NCI-H1417 treated with DMSO at 0.1 percent for 48 hours (cell line): ENCODE measurements at places on chromosomes 6 and 20.

DNA sequence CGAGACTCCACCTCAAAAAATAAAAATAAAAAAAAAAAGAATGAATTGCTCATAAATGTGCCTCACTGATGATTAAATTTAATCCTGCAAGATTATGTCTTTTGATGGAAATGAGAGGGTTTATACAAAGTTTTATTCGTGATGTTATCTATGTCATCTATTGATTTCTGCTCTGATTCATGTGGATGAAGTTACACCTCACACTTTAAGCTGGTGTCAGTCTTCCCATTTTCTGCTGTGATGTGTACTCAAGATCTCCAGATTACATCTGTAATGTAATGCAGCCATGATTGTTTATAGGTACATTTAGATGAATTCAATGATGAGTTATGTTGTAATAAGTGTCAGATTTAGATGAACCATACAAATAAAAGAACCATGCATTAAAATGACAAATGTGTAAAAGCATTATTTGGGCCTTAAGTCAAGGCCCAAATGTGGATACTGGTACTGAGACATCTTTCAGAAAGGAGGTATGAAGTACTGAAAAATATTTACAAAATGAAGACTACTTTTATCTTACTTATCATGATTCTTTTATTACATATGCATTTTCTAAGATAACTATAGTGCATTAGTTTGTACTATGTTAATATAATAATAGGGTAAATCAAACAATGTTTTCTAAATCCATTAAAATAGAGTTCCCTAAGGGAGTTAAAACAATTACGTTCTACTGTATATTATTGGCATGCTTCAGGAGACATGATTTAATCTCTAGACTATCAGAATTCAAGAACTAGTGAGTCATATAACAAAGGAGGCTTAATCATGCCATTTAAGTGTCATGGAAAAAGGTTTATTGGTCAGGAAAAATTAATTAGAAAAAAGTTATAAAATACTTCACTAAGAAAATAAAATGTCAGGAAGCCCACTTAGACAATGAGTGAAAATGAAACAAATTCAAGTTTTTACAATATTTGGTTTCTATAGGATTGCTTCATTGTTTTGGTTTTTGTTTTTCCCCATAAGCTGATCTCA, 34.5 kb downstream of the HCRTR2 start:
- DNase-seq, result no peak

DNA sequence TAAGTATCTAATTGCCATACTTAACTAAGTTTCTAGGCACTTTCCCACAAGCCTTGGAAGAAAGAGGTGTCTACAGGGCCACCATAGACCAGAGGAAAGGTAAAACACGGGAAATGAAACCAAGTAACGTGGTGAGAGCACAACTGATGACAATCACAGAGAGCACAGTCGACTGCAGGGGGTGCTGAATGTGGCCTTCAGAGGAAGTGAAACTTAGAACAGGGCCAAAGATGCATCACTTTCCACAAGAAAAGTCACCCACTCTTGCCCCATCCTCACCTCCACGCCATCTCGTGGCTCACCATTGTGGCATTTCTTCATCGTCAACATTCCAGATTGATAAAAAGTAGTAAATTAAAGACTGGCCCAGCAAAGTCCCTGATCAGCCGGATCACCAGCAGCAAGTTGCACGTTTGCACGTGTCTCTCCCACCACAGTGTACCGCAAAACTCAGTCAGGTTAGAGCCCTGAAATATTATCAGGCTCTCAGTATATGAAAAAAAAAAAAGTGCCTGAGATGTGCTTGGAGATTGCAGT, 31.4 kb downstream of the HIVEP2 start:
- DNase-seq, result no peak

DNA sequence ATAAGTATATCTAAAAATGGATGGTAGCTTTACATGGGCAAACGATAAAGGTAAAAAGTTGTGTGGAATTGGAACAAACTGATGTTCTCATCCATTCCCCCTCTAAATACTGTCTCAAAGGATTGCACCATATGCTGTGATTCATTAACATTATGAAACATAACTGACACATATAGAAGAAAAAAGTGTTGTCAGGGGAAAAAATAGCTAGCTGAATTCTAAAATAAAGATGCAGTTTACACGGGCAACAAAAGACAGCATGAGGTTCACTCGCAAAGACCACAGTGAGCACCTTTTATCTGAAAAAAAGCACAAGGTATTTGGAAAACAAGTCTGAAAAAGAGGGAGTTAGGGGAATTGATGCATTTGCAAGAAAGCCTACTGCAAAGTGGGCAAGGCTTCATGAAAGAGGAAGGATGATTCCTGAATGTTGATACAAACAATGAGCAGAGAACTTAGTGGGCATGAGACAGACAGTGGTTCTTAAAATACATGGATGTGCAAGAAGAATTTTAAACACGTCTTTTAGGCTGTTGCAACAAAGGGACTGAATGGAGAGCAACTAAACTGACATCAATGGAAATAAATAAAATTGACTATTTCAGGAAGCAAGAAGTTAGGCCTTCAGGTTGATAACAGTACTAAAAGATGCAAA, 280.9 kb downstream of the KIF16B start:
- DNase-seq, result no peak

DNA sequence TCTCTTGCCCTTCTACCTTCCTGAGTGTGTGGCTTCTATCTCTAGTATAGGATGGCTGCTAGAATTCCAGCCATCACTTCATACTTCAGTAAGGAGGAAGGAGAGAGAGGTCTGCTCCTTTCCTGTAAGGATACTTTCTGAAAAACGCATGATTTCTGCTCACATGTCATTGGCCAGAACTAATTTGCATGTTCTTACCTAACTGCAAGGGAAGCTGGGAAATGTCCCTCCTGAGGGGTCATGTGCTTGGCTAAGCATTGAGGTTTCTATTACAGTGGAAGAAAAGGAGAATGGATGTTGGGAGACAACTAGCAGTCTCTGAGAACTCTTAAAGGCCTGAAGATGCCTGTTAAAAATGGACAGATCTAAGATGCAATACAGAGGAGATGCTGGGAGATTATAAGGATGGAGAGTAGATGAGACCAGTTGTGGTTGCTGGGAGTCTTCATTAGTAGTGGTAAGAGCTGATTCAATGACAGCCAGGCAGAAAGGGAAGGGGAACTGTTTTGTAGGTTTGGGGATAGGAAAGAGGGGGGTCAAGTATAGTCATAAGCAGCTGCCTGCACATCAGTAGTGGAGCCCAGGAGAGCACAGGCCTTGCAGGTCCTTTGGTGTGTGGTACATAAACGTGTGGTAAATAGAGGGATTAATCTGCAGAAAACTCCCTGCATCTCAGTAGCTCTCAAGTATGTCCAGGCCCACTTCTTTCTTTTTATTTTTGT, 20.2 kb downstream of the CDS2 start:
- no peak for DNase-seq

GRCh38 chr20:9884666-9885065, 45.8 kb upstream of the PAK5 start:
- DNase-seq, result no peak

GRCh38 chr6:86537292-86537861, 400.0 kb upstream of the HTR1E start:
- DNase-seq, result no peak

- DNase-seq, result no peak
Observed at GRCh38 chr6:134741200-134741536, 208.7 kb downstream of the ALDH8A1 start.

DNA sequence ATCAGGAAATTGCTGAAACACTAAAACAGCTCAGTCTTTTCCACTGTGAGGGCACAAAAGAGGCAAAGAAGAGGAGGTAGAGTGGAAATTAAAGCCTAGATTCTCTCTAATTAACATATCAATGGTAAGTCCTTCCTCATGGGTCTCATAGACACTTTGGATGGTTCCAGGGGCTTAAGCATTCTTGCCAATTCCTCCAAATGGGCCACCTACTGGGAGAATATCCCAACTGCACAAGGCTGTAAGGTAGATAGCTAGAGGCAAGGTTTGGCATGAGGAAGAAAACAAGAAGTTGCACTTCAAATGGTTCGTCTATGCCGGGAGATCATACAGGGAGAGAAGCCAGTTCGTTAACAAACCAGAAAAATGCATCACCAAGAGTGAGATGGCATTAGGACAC, 107.6 kb upstream of the KHDRBS2 start:
- DNase-seq, result no peak

GRCh38 chr6:3208098-3208774, 19.2 kb downstream of the TUBB2B start:
- no peak for DNase-seq

DNA sequence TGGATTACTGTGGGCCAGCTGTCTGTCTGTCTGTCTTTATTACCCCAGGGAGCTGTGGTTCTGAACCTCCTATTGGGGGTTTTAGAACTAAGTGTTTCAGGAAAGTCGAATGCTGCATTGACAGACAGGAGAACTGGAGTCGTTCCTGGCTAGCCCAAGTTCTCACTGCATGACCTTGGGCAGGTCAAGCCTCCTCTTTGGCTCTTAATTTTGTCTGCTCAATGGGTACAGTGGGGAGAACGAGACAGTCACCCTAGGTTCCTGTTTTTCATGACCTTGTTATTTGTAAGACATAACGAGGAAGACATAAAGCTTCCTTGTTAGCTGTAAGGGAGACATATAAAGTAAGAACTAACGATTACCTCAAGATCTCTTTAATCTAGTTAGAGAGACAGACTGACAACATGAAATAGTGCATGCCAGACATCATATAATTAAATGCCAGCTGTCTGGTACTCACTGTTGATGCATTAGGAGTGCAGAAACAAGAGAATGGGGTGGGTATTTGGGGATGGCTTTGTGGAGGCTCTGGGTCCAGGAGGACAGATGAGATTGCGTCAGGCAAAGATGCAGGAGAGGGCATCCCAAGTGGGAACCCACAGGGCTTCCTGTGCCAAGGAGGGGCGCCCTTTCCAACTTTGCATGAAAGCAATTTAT, 3.7 kb upstream of the CCDC167 start:
- DNase-seq, result peak; percentile 47

- no peak for DNase-seq
Observed at GRCh38 chr6:137111296-137112066, 62.0 kb downstream of the IL22RA2 start.

DNA sequence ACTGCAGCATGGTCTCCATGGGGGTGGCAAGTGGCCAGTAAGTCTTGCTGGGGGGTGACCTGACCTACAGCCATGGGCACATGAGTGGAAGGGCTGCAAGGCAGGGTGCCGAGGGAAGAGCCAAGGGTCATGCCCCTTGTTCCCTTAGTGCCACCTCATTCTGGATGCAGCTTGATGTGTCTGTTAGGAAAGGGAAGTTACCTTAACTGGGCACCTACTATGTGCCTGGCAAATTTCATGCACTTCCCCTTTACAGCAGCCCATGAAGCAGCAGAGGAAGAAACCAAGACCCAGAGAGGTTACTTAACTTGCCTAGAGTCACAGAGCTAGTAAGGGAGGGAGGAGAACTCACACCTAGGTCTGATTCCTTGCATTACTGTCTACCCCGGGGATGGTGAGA, 174.0 kb downstream of the MRPL14 start:
- DNase-seq, result no peak

- no peak for DNase-seq
Observed at GRCh38 chr6:16337295-16337975, 99.0 kb downstream of the GMPR start.

DNA sequence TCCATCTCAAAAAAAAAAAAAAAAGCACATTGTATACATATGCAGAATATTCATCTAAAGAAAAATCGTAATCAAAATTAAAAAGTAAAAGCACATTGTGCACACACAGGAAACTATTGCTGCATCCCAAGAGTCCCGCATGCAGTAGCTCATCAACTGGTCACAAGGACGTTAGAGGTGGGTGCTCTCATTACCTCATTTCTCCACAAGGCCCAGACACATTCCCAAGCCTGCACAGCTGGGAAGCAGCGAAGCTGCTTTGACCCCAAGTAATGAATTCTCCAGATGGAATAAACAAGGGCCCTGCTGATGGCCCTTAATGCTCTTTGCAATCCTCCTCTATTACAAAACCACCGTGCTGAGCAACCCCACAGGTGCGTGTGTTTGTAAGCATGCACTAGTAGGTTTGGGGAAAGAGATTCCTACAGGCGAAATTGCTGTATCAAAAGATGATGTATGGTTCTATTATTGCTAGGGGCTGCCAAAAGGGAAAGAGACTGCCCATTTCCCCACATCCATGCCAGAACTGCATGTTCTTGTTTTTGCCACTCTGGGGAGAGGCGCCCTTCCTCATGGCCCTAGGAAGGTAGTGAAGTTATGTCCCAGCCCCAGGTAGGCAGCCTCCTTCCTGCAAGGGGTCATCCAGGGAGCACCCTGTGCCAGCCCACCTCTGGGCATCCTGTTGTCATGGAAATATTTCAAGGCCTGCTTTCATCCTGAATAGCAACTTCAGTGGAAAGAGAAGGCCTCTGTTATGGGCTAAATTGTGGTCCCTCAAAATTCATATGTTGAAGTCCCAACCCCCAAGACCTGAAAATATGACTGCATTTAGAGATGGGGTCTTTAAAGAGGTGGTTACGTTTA, 34.6 kb upstream of the PTGIS start:
- no peak for DNase-seq

GRCh38 chr20:32205110-32205842, 2.3 kb downstream of the PLAGL2 start:
- no peak for DNase-seq

- DNase-seq, result no peak
Observed at GRCh38 chr20:34517114-34517505, 888 bp downstream of the DYNLRB1 start.

DNA sequence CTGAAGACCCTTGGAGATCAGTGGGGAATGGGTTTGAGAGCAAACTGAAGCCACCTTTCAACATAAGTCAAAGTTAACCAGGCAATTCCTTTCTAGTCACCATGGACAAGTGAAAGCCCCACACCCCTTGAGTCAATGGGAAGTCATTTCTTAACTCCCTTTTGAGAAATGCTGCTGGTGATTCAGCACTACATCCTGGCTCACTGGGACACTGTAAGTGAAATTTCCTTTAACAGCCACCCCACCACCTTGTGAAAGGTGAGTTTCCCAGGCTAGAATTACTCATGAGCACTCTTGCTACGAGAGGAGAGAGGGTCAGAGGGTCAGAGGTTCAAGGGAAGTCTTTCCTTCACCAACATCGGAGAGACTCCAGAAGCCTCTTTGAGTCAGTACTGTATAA, 93.3 kb upstream of the MARCKS start:
- DNase-seq, result no peak

- no peak for DNase-seq
Observed at GRCh38 chr6:83086751-83087150, 19.3 kb downstream of the DOP1A start.

DNA sequence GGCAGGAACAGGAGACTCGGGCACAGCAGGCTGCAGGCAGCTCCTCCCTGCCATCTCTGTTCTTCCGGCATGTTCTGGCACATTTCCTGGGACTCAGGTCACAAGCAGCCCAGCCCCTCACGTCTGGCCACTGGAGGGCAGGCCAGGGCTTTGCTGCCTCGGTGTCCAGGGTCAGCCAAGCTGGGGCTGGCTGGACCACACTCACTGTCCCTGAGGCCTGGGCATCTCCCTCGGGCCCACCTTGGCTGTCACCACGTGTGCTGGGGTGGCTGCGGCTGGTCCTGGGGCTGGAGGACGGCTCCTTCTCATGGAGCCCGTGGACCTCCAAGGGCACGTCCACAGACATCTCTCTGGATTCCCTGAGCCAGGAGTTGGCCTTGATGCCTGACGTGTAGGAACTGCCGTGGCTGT, 18.5 kb downstream of the FRMD1 start:
- DNase-seq, result no peak
